Fibroblast of the aortic adventitia (primary cell): ENCODE measurements at places on chromosomes 12 and 14. TPM values are rescaled to one million over a fixed set of nuclear protein-coding genes. Genes with fewer than 3 reads are reported as not detected.

The RIPK3 gene
- 0.99 and 3.0 TPM in 2 replicates for total RNA-seq

The KLRC1 gene
- not detected in 2 replicates for total RNA-seq

The PMEL gene
- 0.27 and 0.82 TPM in 2 replicates for total RNA-seq

The ADCY4 gene
- 1.2 and 6.3 TPM in 2 replicates for total RNA-seq

The LHX5 gene
- not detected in 2 replicates for total RNA-seq
